ENCODE measurements at places on chromosomes 5 and 9.

DNA sequence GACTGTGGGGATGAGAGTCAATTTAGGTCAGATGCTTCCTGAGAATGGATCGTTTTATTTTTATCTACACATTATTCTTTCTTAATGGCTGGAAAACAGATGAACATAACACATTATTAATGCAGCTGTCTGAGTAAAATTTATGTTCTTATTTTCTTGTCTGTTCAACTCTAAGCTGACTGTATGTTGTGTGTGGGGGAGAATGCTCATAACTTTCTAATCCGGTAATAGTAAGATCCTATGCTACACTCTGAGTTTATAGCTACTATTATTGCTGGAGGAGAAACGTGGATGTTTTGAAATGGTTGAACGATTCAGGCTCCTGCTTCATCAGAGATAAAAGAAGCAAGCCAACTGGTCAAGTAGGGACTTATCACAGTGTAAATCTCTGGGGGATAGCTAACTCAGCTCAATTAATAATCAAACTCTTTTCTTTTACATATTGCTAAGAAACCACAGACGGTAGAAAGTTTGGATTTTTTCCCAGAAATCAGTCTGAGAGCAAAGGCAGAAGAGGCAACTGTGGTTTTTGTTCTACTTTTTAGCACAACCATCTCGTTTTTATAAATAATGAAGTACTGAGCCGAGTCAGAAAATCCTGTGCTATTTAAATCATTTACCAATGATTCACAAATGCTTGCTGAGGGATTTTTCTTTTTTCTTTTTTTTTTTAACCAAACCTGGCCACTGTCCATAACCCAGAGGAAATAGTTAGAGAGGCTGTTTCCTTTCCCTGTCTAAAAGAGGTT, 265.0 kb upstream of the FAM174A start:
- DNase-seq = no peak

DNA sequence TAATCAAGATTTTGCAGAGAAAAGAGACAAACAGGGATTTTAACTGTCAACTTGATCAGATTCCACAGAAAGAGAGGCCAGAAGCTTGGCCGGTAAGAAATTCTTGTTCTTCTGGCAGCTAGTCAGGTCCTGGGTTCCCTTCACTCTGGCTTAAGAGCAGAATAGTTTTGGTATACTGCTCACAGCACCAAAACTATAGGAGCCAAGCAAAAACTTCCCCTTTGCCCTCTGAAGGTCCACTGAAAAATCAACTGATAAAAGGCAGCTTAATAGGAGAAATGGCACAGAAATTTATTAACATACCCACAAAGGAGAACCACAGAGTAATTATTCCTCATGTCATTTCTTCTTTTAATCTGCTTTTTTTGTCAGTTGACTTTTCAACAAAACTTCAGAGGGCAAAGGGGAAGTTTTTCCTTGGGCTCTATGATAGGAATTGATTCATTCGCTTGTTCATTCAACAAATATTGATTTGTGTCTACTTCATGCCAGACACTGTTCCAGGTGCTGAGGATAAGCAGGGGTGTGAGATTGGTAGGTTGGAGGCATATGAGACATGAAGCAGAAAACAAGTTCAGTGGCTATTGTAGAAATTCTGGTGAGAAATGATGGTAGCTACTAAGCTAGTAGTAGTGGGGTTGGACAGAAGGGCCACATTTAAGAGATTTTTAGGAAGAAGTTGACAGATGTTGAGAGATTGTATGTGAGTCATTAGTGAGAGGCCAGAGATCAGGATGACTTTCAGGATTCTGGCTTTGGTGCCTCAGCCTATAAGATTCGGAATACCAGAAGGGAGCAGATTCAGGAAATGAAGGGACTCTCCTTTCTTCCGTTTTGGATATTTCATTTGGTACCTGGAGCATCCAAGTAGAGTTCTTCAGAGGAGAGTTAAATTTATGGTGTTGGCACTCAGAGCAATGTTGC, 20.6 kb upstream of the NNT start:
- no peak for DNase-seq

- DNase-seq = no peak
Measured at GRCh38 chr9:119667163-119667562, 297.9 kb upstream of the BRINP1 start.

GRCh38 chr5:122478741-122479442, 166.9 kb downstream of the SNCAIP start:
- no peak for DNase-seq

GRCh38 chr9:110334183-110334582, 3.5 kb downstream of the TXNDC8 start:
- peak; percentile 37 for DNase-seq

DNA sequence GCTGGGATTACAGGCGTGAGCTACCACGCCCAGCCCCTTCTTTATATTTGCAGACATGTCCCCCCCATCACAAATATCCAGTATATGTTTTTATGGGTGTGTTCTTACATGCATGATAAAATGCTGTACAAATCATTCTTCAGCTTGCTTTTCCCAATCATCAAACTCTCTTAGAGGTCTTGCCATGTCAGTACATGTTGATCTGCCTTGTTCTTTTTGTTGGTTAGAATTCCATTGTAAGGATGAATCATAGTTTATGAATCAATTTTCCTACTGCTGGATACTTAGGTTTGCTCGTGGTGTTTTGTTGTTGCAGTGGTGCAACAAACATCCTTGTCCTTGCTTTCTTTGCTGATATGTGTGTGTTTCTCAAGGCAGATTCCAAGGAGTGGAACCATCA, 79.9 kb upstream of the NEURL1B start:
- no peak for DNase-seq

GRCh38 chr5:134462047-134462575, 50.4 kb upstream of the CDKN2AIPNL start:
- no peak for DNase-seq

- no peak for DNase-seq
Measured at GRCh38 chr9:124631326-124631725, 124.1 kb upstream of the NR5A1 start.

GRCh38 chr9:8429768-8430167, 630.2 kb upstream of the DMAC1 start:
- DNase-seq = no peak

GRCh38 chr5:133873449-133873848, 95.0 kb downstream of the C5orf15 start:
- no peak for DNase-seq

- no peak for DNase-seq
Measured at GRCh38 chr9:14119694-14120514, 194.0 kb downstream of the NFIB start.

GRCh38 chr5:144009116-144009515, 161.3 kb downstream of the YIPF5 start:
- DNase-seq = peak; percentile 42

DNA sequence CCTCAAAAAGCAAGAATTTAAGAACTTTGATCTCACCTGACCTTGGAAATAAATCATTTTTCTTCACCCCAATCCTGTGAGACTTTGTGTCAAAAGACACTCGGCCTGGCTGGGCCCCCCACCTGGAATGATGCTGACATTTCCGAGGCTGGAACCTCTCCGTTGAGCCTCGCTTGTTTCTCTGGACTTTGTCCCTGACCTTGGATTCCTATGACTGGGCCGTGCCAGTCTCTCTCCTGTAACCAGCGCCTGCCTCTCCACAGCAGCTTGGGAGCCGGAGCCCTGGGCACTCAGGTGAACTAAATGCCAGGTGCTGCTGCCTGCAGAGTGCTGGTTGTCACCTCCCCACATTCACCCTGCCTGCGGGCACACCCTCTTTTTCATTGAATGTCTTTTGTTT, 62.7 kb downstream of the RETREG1 start:
- no peak for DNase-seq

- DNase-seq = no peak
Measured at GRCh38 chr5:77981820-77982219, 205.7 kb upstream of the TBCA start.

GRCh38 chr9:4864234-4864661, 71.5 kb downstream of the RCL1 start:
- DNase-seq = no peak

Measured in inflammatory macrophage treated with lipopolysaccharide for 1 hour (primary cell).